ENCODE measurements at places on chromosomes 16 and 17.

- no peak for DNase-seq
Measured at GRCh38 chr16:14132696-14133048, 61.6 kb downstream of the MRTFB start.

GRCh38 chr17:49379926-49380325, 17.9 kb upstream of the ZNF652 start:
- no peak for DNase-seq

DNA sequence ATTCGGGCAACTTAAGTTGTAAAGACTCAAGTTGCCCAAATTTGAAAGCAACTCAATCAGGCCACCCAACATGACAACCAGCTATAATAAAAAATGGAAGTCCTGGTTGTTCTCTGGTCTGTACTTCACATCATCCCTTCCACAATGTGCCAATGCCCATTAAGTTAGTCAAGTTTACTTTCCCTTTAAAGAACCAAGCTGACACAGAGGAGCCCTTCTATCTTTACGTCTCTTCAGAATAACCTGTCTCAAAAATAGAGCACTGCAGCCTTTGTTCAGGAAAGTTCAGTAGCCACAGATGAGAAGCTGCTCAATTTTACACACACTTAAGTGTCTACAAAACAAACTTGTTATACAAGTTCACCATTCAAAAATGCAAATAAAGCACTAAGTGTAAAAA, 75.1 kb upstream of the C17orf78 start:
- no peak for DNase-seq

DNA sequence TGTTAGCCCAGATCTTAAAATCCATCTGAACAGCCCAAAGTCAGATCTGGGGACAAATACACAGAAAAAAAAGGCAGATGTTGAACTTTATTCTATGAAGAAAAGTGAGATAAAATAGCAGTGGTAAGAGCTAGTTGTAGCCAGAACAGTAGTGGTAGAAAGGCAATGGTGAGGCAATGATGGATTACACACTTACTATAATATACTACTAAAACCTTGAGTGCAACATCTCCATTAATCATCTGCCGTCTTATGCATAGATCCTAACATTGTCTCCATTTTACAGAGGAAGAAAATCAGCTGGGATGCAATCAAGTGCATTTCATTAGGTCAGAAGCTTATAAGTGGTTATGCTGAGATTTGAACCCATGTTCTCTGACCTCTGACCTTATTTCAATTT, 699.6 kb downstream of the CDH11 start:
- DNase-seq: no peak

- DNase-seq: no peak
Measured at GRCh38 chr16:47590472-47590871, 129.3 kb downstream of the PHKB start.

DNA sequence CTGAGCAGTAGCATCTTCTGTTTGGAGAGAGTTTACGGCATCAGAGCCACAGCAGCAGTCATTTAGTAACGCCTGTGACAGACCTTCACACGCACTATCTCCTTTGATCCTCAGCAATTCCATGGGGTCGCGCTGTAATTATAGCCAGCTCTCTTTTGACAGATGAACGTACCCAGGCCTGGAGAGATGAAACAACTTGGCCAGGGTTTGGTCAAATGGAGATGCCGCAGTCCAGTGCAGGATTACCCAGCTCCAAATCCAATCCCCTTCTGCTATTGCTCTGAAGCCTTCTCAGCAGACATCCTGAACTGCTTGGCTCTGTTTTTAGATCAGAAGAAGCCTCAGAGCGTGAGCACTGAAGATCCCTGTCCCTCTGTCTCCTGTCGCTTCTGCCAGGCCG, 83.9 kb downstream of the SOX9 start:
- DNase-seq: no peak

GRCh38 chr16:3004781-3005284, 7.9 kb upstream of the CLDN9 start:
- no peak for DNase-seq

DNA sequence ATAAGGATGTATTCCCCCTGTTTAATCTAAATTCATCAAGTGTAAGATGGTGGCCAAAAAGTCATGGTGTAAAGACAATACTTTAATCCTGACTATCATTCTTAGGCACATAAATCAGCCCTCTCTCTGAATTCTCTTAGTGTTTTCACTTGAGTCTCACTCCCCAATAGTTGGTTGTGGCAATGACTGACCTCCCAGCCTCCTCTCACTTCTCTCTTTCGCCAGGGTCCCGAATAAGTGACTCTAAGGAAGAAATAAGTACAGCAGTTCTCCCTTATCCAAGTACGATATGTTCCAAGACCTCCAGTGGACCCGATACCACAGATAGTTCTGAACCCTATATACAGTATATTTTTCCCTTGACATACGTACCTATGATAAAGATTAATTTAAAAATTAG, 335.3 kb downstream of the MAF start:
- DNase-seq: no peak

Measured in fibroblast of upper back skin (primary cell).